ENCODE measurements at places on chromosomes 2 and 18.
A peak's percentile ranks its signal among the peaks of the same experiment; 100 is the strongest.

- DNase-seq: no peak
Observed at GRCh38 chr2:203992509-203992908, 55.9 kb downstream of the ICOS start.

GRCh38 chr18:48072428-48073204 lies 142.2 kb upstream of the SMAD2 start:
- no peak for DNase-seq

DNA sequence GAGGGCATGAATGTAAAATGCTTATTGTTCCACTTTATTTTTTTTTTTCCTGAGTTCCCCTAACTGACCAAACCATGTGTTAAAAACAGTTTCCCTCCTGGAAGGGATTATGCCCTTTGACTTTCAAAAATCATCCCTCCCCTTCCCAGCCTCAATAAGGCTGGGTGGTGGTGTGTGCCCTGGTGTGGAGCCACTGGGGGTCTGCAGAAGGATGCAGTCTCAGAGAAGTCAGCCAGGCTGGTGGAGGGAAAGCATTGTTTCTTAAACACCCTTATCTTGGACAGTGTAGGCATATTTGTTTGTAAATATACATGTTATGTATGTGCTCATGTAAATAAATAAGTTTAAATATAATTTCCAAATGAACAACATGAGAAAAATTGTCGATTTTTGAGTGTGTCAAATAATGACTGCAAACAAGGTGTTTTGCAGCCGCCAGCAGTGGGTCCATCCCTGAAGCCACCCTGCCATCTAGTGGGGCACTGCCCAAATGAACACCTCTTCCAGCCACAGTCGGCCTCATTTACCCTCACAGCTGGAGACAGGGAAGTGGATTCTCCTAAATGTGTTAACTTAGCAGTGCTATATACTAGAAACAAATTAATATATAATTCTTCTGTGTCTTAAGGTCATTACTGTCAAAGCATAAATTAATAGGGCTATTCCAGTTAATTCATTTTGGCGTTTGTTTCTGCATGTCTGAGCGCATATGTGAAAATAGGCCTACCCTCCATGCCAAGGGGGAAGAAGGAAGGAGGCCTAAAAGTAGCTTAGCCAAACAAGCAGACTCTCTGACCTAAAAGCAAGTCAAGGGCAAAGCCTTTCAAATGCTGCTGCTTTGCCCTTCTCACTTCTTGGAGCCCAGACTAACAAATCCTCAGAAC lies 209.6 kb upstream of the PIK3C3 start:
- DNase-seq: no peak

DNA sequence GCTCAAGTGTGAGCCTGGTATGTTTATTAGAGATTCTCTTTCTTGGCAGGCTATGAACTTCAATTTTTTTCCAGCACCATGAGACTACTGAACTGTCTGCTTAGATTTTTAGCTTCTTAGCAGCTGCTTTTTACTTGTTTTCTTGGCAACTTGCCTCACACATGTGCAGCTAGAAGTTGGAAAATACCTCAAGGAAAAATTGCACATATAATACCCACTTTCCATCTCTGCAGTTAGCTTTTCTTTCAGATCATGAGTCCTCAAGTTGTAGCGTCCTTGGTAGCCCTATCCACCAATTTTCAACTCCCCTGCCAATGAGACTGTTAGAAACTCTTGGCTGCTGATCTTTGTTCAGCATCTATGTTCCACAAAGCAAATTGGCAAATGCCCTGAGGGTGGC lies 302.1 kb downstream of the HRH4 start:
- no peak for DNase-seq

- DNase-seq: no peak
Observed at GRCh38 chr18:74724186-74724585, 126.5 kb downstream of the ZNF407 start.

GRCh38 chr2:55768991-55769390 lies 75.3 kb upstream of the PNPT1 start:
- no peak for DNase-seq

DNA sequence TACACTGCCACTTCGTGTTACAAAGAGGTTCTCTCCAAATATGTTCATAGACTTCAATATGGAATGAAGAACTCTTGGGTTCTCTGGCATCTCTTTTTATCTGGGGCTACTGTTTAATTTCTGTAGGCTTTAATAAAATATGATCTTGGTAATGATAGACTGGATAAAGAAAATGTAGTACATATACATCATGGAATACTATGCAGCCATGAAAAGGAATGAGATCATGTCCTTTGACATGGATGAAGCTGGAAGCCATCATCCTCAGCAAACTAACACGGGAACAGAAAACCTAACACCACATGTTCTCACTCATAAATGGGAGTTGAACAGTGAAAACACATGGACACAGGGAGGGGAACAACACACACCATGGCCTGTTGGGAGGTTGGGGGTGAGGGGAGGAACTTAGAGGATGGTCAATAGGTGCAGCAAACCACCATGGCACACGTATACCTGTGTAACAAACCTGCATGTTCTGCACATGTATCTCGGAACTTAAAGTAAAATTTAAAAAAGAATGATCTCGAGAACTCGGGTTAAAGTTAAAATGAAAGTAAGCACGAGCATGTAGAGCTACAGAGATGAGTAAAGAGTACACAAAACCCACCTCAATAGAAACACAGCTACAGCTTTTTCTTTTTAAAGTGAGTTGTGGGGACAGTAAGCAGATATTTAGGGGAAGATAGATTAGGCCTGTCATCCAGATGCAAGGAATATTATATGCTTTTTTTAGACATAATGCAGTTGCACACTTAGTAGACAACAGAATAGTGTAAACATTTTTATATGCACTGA lies 102.3 kb downstream of the SGPP2 start:
- no peak for DNase-seq

DNA sequence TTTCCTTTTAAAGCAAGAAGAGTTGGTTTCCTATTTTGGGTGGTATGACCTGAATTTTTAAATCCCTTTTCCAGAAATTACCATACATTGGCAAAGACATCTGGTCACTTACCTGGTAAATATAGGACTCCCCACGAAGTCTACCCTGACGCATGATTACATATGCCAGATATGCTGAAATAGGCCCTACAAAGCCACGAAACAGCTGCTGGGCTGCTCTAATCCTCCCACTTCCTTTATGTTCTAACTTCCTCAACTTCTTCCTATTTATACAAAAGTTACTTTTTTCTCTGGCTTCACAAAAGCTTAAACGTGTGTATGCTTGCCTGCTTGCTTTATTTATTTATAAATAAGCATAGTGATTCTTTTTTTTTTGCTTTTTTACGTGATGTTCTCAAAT lies 186.0 kb upstream of the EPHA4 start:
- DNase-seq: no peak

DNA sequence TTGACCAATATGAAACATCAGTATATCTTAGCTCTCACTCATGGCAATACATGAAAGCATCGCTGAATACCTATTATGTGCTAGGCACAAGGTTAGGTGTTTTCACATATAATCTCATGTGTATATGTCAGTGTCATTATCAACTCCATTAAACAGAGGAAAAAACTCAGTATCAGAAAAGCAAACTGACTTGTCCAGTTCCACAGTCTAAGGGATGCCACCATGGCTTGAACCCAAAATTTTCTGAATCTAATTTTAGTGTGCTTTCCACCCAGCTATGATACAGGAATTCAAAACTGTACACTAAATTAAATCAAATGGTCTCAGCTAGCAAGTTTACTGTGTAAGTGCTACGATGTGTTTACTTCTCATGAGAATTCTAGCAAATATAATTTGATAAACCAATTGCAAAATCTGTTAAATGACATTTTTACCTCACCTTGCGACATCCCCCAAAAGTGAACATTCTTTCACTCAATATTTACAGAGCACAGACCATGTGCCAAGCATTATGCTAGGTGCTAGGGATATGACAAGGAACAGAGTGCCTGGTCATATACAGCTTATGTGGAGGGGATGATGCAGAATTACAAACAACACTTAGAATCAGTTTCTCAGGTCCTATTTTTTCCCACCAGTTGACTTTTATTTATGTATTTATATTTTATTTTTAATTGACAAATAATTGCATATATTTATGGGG lies 211.6 kb downstream of the PID1 start:
- DNase-seq: no peak

GRCh38 chr2:130369311-130369964 lies 13.6 kb downstream of the PTPN18 start:
- DNase-seq: no peak

- DNase-seq: no peak
Observed at GRCh38 chr18:57755473-57756067, 47.5 kb downstream of the ATP8B1 start.

DNA sequence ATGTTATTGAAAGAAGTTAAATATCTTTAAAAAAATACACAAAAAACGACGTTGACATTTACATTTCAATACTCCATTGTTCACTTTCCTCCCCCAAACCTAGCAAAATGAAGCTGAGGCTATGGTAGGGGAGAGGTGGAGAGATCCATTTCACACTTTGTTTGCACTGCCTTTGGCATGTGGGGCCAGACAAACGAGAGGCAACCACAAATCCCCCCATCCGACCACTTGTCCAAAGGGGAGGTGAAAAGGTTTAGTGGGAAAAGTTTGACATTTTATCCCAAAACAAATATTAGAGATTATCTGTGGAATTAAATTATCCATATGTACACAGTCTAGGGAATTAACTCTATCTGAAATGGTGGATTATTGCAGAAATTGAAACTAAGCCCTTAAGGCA lies 261.7 kb upstream of the FIGN start:
- DNase-seq: no peak

DNA sequence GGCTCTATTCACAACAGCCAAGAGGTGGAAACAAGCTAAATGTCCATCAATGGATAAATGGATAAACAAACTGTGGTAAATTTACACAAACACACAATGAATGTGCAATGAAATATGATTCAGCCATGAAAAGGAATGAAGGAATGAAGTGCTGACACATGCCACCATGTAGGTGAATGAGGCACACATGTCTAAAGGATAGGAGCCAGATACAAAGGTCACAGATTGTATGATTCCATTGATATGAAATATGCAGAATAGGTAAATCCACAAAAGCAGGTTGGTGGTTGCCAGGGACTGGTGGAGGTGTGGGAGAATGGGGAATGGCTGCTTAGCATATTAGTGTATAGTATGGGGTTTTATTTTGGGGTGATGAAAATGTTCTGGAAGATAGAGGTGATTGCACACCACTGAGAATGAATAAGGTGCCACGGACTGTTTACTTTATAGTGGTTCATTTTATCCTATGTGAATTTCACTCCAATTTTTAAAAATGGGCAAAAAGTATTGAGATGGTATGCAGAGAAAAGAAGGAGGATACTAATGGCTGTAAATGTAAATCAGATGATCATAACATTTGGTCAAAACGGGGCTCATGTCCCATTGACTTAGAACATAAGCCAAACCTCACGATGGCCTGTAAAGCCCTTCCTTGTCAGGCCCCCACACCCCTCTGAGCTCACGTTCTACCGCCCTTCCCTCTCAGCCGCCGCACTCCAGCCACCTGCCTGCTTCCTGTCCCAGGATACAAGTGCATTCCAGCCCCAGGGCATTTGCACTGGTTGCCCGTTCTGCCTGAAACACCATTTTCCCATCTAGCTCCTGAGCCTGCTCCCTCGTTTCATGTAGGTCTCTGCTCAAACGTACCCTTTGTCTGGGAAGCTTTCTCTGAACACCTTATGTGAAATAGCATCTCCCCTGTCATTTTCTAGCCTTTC lies 165.5 kb downstream of the DDX1 start:
- no peak for DNase-seq

- DNase-seq: no peak
Observed at GRCh38 chr18:54089749-54090459, 134.6 kb downstream of the MBD2 start.

DNA sequence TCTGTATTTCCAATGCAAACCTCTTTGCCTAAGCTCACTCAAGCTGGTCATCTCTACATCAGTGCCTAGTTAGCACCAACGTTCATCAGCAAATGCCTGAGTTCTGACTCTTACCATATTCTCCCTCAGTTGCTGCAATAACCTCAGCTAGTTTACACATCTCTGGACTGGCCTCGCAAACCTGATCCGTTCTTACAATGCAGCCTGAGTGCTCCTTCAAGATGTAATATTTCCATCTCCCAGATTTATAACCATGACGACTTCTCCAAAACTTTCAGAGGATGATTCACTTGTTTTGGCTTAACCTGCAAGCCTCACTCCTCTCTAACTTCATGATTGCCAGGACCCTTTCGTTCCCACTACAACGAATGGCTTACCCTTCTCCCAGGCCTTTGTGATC lies 69.7 kb downstream of the DIPK1C start:
- no peak for DNase-seq

DNA sequence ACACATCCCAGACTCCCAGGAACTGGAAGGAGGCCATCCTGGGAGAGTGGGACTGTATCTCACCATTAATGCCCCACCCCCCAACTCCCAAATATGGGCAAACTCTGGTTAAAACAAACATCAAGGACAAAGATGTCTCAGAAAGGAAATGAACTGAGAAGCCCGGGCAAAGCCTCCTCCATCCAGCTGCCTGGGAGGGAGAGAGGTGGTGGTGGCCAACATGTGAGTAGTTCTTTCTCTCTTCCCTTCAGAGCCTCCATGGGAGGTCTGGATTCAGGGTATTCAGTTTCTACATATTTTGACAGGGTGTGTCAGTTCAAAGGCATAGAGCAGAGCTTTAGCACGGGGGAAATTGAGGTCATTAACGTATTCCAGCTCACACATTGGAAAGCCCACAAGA lies 57.5 kb downstream of the CXCR4 start:
- DNase-seq: no peak

DNA sequence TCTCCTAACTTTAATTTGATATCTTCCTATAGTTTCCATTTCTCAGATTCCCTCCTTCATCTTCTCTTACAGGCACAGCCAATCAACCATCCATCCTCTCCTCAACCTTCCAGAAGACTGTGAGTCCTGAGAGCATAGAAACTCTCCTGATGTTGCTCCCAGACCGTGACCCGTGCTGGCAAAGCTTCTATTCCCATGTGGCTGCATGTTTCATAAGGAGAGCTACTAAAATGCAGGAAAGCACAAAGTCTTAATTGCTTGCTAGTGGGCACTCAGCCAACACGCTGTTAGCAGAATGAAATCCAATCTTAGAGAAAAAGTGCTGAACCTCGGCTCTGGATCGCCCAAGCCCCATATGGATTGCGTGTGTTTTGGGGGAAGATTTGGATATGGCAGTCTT lies 1244.7 kb upstream of the ZEB2 start:
- DNase-seq: no peak

DNA sequence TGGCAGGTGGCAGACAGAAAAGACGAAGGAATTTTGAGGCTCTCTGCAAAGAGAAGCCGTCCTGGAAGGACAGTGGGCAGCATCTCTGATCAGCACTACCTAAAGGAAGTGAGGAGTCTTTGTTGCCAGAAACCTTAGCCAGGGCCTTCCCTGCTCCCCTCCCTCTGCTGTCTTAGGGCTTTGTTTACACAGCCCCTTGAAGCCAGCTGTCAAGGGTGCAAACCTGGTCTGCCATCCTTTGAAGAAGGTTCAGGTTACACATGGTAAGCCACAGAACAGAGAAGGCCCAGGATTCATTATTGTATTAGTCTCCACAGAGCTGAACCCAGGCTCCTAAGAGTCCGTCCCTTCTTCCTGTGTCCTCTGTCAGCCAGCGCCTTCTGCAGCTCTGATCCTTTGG lies 356.7 kb downstream of the TGIF1 start:
- no peak for DNase-seq

- peak; percentile 35 for DNase-seq
Observed at GRCh38 chr18:811892-812375, at the start of gene YES1. TSS of gene YES1 (minus strand) at chr18:812242. CDS start at chr18:756827, 55,415 bp downstream.

GRCh38 chr2:110714452-110715224 lies 17.7 kb upstream of the ACOXL start:
- DNase-seq: no peak

- no peak for DNase-seq
Observed at GRCh38 chr2:112642966-112643365, 2.8 kb upstream of the SLC20A1 start.

GRCh38 chr2:95231723-95232122 lies 24.4 kb downstream of the ZNF892 start:
- DNase-seq: peak; percentile 27
